ENCODE measurements at places on chromosomes 6 and 20.
A peak's percentile ranks its signal among the peaks of the same experiment; 100 is the strongest.

DNA sequence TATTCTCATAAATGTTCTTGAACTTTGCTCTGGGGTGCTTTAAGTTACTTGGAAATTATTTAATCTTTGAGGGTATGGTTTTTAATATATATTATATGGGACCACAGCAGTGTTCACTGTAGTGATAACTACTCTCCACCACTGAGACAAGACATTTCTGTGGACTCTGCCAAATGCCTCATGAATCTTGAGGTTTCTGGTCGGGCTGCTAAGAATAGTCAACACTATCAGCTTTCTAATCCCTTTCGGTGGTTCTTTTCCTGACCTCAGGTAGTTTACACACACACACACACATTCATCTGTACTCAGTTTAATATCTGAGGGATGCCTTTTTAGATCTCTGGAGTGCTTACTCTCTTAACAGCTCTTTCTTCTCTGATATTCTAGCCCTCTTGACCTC, 500.7 kb downstream of the MAFB start:
- DNase-seq: no peak

- no peak for DNase-seq
Measured at GRCh38 chr20:32140603-32141002, 31.1 kb downstream of the TM9SF4 start.

DNA sequence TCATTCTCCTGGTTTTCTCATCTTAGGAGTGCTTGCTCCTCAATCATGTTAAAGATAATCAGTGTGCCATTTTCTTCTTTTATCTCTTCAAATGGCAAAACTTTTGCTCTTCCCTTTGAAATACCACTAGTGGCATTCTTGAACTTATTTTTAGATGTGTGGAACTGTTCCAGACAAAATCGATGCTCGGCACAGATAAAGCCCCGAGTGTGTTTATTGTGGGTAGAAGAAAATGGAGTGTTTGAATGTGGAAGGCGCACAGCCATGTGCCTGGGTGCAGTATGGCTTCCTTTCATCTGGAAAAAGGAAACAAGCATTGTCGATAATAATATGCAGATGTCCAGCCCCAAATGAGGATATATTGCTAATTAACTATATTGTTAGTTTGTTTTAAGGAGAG, 42.4 kb downstream of the ISM1 start:
- DNase-seq: no peak

- no peak for DNase-seq
Measured at GRCh38 chr6:18147616-18148015, 7.3 kb downstream of the TPMT start.

DNA sequence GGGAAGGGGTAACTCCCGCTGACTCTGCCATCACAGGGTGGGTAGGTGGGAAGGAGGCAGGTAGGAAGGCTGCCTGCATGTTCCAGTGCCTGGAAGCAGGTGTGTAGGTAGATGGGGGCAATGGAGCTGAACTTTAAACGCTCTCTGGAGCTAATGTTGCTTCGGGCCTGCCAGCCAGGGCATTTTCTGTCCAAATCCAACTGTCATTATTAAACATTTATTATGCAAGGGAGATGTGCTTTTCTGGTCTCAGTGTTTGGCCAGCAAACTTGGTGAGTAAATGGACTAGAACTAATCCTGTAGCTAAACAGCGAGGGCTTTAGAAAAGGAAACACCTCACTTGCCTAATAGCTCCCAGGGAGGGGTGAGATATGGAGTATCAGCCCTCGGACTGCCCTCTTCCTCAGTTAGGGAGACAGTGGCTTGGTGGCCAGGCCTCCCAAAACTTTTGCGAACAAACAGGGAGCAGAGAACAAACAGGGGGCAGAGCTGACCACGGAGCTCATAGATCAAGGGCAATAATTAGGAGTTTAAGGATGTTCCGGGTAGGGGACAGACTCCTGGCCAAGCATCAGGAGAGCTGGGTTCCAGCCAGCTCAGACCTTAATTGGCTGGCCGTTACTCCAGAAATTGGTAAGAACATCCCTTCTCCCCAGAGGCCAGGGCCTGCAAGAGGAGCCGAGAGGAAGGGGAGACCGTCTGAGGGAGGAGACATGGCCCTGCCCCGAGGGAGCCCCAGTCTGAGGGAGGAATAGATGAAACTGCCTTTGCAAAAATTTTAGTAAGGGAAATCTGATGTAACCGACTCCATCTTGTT, 131.1 kb downstream of the VEGFA start:
- DNase-seq: no peak

- DNase-seq: no peak
Measured at GRCh38 chr20:38894091-38894847, 31.9 kb upstream of the FAM83D start.

DNA sequence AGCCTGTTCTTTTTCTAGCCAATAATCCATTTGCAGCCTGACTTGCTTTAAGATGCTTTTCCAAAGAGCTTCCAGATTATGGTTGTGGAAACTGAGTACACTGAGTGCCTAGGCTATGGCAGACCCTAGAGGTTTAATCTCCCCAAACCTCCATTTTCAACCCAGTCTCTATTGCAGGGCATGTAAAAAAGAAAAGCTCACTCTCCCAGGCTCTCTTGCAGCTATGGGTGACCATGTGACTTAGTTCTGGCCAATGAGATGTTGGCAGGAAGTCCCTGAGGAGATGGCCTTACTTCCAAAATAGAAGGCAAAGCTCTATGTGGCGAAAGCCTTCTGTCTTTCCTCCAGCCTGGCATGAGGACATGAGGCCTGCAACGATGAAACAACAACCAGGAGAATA, 3.8 kb downstream of the PDRG1 start:
- DNase-seq: no peak

GRCh38 chr6:116419069-116419786, 41.9 kb upstream of the CALHM6 start:
- DNase-seq: no peak

DNA sequence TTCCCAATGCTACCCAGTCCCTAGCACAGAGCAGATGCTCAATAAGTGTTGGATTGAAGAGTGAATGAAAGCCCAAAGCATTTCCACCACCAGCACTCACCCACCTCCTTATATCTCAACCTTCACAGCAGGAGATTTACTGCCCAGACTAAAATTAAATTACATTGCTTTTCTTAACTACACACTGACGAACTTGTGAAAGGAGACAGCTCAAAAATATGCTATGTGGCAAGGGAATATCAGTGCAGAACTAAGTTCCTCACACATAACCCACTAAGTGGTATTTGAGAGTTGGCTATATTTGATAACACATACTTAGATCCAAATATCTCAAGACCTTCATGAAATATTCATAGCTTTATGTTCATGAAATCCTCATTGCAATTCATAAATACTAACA, 137.7 kb downstream of the FRK start:
- no peak for DNase-seq

GRCh38 chr6:27650620-27651370, 177.9 kb upstream of the ZNF184 start:
- DNase-seq: peak; percentile 89

DNA sequence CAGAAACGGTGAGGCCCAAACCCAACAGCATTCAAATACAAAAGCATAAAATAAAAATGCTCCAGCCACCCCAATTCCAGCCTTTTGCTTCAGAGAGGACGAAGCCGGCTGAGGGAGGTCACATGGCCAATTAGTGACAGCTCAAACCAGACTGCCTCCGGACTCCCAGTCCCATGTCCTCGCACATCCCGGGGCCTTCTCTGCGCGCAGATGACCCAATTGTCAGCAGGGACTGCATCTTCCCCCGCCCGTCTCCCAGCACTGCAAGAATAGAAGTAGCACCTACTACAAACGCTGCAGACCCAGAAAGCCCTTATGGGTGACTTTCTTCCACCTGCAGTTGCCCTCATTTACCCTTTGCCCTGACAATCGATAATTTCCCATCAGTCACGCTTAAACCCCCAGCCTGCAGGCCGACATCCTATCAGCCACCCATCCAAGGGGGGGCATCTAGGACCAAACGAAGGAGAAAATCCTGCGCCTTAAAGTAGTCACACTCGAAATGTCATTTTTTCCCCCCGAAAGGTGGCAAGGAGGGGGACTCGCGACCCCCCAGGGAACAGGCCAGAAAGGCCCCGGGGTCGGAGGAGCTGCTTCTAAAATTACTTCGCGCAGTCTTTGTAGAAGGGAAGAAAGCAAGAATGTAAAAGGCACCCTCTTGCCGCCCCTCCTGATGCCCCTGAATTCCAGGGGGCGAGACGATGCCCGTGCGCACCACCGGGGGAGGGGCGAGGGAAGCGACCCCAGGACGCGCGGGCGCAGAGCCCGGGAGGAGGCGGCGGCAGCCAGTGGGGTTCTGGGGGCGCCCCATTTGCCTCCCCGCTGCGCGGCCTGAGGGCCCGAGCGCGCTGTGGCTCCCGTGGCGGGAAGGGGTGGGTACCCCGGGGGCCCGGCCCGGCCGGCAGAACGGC, 792 bp downstream of the SLC23A2 start:
- no peak for DNase-seq

GRCh38 chr20:37913567-37914366, 10.8 kb downstream of the VSTM2L start:
- no peak for DNase-seq

- DNase-seq: no peak
Measured at GRCh38 chr6:132750455-132751248, 7.1 kb downstream of the VNN2 start.

DNA sequence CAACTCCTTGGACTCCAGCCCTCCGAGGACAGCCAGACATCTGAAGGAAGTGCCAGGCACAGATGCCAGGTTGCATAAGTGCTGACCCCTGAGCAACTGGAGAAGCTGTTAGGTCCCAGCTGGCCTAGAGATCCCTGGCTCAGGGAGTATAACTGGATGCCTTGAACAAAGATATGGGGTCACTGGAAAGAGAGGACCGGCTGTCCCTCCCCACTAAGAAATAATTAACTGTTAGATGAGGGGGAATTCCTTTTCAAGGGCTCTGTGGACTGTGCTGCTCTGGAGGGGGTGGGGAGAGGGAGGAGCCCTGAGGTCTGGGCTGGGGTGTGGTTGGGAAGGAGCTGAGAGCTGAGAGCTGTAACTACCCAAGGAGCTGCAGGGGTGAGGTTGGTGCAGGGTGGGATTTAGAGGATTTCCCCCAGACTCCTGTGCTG, 39.6 kb downstream of the HLA-F start:
- peak; percentile 48 for DNase-seq

DNA sequence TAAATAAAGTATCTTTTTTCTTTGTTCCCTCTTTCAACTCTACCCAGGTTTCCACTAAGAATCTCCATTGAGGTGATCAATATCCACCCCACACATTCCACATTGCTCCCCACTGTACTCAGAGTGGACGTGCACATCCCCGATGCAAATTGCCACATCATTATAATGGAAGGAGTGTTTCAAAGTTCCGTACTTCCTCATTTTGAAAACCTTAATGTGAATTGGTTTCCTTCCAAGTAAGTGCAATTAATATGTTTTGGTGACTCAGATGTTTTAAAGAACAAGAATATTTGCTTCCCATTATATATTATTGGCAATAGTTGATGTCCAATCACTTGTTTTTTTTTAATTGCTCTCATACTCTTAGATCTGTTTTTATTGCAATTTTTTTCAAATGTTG, 463.6 kb downstream of the HACE1 start:
- DNase-seq: no peak

DNA sequence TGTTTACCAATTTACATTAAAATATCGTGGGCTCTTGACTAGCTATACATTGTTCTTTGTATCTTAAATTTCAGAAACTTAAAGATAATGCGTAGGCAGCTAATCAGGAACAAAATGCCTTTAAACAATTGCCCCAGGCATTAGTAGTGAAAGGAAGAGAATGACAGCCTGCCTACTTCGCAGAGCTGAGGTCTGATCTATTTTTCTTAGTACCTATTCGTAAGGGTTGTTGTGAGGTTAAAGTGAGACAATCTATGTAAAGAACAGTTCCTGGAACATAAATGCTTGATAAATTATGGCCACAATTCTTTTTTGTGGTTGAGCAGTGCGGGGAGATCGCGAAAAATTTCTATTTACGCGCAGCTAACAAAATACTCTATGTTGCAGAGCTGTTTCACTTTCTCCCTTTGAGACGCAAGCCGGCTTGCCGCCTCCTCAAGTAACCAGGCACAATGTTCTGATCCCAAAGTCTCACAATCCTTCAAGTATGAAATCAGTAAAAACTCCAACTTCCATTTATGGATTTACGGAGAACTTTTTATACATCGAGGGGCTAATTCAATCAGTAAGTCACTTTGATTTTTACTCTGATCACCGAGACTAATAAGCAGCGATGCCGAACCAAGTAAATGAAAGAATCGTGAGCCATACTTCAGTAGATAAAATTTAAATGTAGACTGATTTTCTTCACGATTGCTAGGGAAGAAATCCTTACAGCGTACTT, 878 bp upstream of the PNRC1 start:
- DNase-seq: peak; percentile 52

DNA sequence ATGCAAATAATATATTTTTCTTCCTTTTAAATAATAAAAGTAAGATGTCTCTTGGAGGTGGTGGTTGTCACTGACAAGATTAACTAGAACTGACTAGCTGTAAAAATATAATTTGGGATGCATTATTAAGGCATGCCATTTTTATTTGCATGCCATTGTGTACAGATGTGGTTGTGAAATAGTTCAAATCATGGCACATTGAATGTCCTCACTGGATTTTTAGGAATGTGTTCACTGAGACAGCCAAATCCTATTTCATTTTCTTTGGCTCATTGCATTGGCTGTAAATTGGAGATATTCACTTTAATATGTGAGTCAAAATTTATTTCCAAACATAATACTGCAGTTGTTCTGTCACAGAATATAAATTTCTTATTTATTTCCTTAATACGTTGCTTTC, 62.3 kb downstream of the ESR1 start:
- DNase-seq: no peak

DNA sequence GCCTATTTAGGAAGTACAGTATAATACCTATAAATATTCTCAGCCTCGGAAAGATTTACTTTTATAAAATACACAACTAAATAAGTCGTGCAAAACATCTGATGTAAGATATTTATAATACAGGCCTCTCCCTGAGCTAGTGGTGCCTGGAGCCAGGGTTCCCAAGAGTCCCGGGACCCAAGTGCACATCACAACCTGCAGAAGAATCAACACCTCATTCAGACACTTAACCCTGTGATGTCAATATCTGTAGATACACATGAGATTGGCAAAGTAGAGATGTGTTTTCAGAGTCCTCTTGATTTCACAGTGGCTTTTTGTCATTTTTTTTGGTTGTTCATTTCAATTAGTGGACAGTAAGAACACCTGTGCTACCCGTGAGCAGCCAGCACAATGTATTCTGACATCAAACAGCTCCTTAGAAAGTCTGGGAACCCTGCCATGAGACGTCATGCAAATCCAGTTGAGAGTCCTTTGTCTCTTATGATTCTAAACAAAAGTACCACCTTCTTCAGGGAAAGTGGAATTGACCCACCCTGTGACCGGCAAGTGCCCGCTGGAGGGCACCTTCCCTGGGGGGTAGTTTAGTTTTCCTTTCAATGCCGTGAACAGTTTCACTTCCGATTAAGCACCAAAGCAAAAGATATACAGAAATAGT, 101.6 kb downstream of the DACT2 start:
- DNase-seq: no peak

GRCh38 chr6:36733300-36733699, 35.7 kb downstream of the RAB44 start:
- no peak for DNase-seq

Measured in Daoy (cell line).